Right atrium auricular region (tissue), 2 donors: ENCODE measurements at places on chromosomes 2 and 18. TPM values are rescaled to one million over a fixed set of nuclear protein-coding genes. Genes with fewer than 3 reads are reported as not detected.

DNA sequence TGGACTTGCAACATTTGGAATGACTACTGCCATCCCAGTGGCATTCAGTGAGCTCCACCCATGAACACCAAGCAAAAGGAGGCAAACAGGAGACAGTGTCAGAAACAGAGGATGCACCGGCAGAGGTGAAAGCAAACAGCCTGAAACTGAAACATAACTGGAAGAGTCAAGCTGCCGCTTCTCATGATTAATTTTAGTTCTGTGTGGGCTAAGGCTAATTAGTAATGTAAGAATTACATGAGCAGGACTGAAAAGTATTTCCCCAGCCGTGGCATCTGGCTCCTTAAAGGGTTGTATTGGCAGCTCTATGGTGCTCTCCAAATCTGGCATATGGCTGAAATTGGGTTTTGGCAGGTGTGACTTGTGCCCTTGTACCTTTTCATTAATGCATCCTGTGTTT lies 1108.1 kb downstream of the TSN start:
- no peak for DNase-seq

DNA sequence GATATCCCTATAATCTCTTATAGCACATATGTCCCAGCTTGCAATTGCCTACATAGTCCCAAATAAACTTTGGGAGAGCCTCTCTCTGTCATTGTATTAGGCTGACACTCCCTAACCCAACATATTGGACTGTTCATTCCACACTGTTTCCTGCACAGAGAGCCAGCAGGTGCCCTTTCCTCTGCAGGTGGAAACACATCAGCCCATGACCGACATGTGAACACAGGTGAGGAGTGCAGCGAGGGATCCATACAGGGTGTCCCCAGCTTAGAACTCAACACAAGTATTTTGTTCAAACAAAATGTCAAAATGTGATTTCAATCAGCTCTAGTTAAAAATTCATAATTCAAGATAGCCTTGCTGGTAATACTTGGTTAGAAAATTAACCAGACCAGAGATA lies 49.9 kb upstream of the TPO start:
- DNase-seq, result no peak

- no peak for DNase-seq
These were observed 30.5 kb downstream of the HPCAL1 start for GRCh38 chr2:10333247-10333613.

DNA sequence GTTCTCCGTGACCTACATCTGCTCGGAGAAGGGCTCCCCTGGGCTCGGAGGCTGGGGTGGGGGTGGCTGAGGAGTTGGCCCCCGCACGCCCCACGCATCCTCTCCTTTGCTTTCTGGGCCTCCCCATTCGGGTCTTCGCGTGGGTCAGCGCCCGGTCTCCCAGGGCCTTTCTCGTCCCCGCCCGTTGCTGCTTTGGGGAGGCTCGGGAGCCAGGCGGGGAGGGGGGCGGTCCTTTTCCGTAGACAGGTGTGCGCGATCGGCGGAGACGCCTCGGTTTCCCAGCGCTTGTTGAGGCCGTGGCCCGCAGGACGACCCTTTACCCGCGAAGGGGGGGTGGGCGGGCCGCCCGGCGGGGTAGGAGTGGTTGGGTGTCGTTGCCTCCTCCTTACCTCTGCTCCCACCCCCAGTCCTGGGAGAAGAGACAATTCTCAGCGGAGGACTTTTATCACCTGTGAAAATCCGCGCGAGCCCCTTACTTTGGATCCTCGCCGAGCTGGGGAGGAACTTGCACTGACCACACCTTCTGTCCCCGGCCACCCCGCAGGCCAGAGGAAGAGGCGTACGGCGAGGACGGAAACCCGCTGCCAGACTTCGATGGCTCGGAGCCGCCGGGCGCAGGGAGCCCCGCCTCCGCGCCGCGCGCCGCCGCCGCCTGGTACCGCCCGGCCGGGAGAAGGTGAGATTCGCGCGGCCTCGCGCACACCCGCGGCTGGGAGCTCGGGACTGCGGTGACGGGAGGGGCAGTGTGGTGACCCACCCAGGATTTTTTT lies 2.6 kb downstream of the ADCYAP1 start:
- DNase-seq, result no peak

DNA sequence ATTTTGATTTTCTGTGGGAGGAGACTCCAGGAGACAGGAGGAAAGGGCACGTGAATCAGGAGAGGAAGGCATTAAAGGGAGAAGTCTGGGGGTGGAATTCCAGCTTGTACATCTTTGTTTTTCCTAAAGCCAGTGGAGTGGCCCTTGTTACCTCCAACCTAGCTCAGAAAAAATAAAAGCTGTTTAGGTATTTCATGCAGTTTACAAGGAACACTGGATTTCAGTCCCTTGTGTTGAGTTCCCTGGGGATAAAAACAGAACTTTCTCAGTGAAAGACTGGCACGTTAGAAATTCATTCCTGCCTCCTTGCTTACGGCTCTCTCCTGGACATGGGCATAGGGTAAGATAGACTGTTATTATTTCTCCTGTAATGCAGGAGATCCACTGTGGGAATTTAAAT lies 170.2 kb downstream of the ZEB2 start:
- DNase-seq, result no peak

DNA sequence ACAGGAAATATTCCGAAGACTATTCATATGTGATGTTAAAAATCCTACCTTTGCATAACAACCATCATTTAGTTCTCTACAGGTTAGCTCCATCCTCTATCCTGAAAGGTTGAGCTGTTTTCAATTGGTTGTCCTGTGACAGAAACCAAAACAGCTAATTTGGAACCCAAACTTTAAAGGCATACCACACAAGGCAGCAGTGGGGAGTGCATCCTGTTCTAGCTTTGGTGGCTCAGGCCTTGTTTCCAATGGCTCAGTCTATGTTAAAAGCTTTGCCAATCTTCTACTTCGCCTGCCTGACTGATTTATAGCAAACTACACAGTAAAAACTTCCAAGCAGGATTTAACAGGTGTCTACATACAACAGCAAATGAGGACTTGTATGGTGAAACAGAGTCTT lies 3.2 kb downstream of the CD226 start:
- DNase-seq, result no peak

DNA sequence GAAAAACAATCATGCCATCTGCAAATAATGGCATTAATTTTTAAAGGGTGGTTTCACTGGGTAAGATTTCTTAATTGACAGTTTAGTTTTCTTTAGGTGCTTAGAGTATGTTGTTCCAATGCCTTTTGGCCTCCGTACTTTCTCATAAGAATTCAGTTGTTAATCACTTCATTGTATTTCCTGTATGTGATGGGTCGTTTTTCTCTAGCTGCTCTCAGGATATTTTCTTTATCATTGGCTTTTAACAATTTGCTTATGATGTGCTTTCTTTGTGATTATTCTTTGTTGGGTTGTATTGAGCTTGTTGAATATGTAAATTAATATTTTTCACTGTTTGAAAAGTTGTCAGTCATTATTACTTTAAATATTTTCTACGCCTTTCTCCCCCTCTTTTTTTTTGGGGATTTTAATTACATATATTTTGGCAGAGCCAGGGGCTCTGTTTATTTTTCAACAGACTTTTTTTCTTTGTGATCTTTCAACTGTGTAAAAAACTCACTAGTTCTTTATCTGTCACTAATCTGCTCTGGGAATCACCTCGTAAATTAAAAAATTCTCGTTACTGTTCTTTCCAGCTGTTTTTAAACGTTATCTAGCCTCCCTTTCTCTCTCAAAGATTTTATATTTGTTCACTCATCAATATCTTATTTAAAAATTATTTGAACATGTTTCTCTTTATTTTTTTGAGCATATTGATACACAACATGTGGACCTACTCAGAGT lies 56.2 kb upstream of the IL1R1 start:
- no peak for DNase-seq

DNA sequence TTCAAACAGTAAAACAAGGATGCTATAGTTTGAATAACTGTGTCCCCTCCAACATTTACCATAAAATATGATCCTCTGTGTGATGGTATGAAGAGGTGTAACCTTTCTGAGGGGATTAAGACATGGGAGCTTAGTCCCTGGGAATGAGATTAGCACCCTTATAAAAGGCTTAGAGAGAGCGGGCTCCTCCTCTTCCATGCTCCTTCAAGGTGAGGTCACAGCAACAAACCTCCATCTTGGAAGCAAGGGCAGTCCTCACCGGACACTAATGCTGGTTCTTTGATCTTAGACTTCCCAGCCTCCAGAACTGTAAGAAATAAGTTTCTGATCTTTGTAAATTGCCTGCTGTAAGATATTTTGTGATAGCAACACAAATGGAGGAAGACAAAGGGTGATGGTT lies 700.3 kb downstream of the TMEM182 start:
- no peak for DNase-seq

- no peak for DNase-seq
These were observed 33.3 kb downstream of the IL1R2 start for GRCh38 chr2:102025016-102025501.

GRCh38 chr2:70785137-70785911 lies 5.1 kb downstream of the FIGLA start:
- no peak for DNase-seq

DNA sequence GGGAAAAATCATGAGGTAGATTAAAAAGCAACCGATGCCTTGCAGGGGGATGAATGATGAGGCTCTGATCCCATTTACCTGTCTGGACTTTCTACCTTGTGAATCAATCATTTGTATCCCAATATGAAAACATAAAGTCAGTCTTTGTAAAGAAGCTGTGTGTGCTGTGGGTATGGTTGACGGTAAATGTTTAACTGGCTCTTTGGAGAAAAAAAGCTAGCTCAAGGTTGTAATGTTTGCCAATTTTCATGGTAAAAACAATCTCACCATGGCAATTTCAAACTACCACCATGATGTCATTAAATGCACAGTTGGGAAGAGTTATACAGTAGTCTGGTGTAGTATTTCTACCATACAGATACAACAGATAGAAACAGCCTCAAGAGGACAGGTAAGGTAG lies 14.6 kb downstream of the TTR start:
- DNase-seq, result no peak

DNA sequence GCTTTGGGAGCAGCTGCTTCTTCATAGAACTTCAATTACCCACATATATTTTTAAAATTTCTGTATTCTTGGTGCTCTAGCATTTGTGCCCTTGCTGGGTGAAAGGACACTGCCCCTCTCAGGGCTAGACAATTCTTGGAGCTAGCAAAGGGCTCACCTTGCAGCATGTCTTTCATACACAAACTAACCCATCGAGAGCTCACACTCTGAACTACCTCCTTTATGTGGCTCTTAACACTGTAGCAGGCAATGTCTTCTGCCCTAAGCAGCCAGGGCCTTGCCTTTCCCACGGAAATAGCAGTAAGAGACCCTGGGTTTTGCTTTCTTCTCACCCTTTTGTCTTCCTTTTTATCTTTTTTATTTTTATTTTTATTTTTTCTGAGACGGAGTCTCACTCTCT lies 234.0 kb downstream of the ACTR3 start:
- no peak for DNase-seq

GRCh38 chr2:231467613-231468530 lies 3.6 kb upstream of the NCL start:
- DNase-seq, result no peak

DNA sequence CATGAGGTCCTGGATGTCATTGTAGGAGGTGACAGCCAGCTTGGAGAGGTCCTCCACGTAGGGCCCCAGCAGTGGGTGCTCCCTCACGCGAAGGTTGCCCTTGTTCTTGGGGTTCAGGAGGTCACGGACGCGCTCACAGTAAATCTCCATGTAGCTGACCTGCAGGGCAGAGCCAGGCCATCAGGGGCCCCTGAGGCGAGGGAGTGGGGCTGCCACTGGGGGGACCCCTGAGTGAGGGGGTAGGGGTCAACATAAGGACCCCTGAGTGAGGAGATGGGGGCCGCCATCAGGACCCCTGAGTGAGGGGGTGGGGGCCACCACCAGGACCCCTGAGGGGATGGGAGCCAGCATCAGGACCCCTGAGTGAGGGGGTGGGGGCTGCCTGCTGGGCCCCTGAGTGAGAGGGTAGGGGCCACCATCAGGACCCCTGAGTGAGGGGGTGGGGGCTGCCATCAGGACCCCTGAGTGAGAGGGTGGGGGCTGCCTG lies 33.6 kb downstream of the KIF1A start:
- DNase-seq, result no peak

DNA sequence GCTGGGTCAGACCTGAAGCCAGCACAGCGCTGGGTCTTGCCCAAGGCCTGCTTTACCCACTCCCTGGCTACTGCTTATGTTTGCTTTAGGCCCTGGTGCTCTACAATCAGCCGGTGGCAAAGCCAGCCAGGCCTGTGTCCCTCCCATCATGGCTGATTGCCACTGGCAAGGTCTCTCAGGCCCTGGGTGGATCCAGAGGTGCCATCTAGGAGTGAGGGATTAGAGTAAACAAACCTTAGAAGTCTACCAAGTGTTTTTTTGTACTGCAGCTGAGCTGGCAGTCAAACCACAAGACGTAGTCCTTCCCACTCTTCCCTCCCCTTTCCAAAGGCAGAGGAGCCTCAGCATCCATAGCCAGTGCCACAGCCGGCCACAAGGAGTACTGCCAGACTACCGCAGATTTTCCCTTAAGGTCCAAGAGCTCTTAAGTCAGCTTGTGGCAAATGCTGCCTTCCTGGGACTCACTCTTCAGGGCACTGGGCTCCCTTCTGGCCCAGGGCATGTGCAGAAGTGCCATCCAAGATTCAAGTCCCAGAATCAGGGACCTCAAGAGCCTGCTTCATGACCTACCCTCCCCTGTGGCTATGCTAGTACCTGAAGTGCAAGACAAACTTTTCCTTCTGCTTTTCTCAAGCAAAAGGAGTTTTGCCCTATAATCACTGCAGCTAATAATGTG lies 20.0 kb downstream of the IL1RL2 start:
- DNase-seq, result no peak

- DNase-seq, result no peak
These were observed 311.2 kb downstream of the OSR1 start for GRCh38 chr2:19046986-19047780.

DNA sequence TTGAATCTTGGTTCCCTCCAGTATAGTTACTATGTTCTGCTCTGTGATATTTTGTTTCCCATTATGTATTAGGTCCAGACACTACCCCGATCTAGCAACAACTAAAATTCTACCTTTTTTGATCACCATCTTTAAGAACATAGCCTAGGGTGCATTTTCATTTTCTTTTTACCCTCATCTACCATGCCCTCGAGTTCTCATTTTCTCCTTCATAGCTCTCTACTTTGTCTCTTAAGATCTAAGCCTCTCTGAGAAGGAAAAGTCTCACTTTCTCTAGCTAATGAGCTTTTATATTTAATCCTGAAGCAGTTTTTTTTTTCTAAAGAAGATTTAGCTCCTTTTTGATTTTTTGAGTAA lies 1089.4 kb upstream of the SLC39A10 start:
- no peak for DNase-seq

GRCh38 chr2:26854283-26854827 lies 6.4 kb downstream of the DPYSL5 start:
- DNase-seq, result no peak

The C1QL2 gene
- total RNA-seq, result not detected

The SULT1C2 gene
- total RNA-seq, result not detected

The C2orf66 gene
- not detected for total RNA-seq

The ALPI gene
- not detected for total RNA-seq

The UGT1A10 gene
- not detected for total RNA-seq

The MREG gene
- 0.35 TPM for total RNA-seq

The HOXD13 gene
- total RNA-seq, result not detected

The LIPG gene
- 0.93 TPM for total RNA-seq

The ALPG gene
- total RNA-seq, result not detected
